ENCODE measurements at places on chromosomes 11 and 22. TPM values are rescaled to one million over a fixed set of nuclear protein-coding genes. Genes with fewer than 3 reads are reported as not detected.

The DUSP18 gene
- total RNA-seq = 7.4 TPM

The KLHL35 gene
- total RNA-seq = 1.3 TPM

The LDHA gene
- total RNA-seq = 309 TPM

The LYVE1 gene
- total RNA-seq = 0.17 TPM

The CHRNA10 gene
- 0.50 TPM for total RNA-seq

The CLCF1 gene
- 2.3 TPM for total RNA-seq

The APOL4 gene
- total RNA-seq = 2.0 TPM

The TRIM51 gene
- not detected for total RNA-seq

The HTR3B gene
- not detected for total RNA-seq

The BTG4 gene
- total RNA-seq = 0.33 TPM

The TRIM49 gene
- not detected for total RNA-seq

The SCGB1A1 gene
- total RNA-seq = not detected

The PTPN5 gene
- total RNA-seq = not detected

The POTEH gene
- total RNA-seq = not detected

The TBX1 gene
- total RNA-seq = not detected

The IFITM1 gene
- 41.6 TPM for total RNA-seq

The TIMM10 gene
- total RNA-seq = 41.6 TPM

The BTBD18 gene
- not detected for total RNA-seq

The PHF21B gene
- 0.17 TPM for total RNA-seq

The POU2AF2 gene
- not detected for total RNA-seq

The VSIG10L2 gene
- total RNA-seq = not detected

The C11orf16 gene
- total RNA-seq = not detected

The ASPHD2 gene
- total RNA-seq = 1.5 TPM

The RAB39A gene
- not detected for total RNA-seq

The MS4A6E gene
- not detected for total RNA-seq

The ACRV1 gene
- total RNA-seq = 0.26 TPM

The GDPD4 gene
- not detected for total RNA-seq

The PGA5 gene
- not detected for total RNA-seq

The SLC25A18 gene
- total RNA-seq = under 0.01 TPM

The TMPRSS13 gene
- total RNA-seq = not detected

The WT1 gene
- not detected for total RNA-seq

The RIMBP3C gene
- total RNA-seq = 0.50 TPM

The PLEKHA7 gene
- total RNA-seq = under 0.01 TPM

Data from fibroblast of lung (primary cell).